ENCODE measurements at places on chromosomes 7 and 10.

DNA sequence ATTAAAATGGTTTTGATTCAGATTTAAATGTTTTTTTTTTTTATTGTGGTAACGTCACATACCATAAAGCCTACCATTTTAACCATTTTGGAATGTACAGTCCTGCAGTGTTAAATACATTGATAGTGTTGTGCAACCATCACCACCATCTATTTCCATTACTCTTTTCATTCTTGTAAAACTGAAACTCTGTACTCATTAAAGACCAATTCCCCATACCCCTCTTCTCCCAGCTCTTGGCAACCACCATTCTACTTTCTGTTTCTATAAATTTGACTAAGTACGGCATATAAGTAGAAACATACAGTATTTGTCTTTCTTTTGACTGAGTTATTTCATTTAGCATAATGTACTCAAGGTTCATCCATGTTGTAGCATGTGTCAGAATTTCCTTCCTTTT, 96.2 kb downstream of the EXOC4 start:
- no peak for DNase-seq

GRCh38 chr10:119225083-119225658, 17.8 kb downstream of the GRK5 start:
- no peak for DNase-seq

- DNase-seq: no peak
These were observed 107.0 kb downstream of the ELFN1 start for GRCh38 chr7:1777122-1777521.

GRCh38 chr7:99559175-99559915, 903 bp downstream of the ZNF655 start:
- no peak for DNase-seq

DNA sequence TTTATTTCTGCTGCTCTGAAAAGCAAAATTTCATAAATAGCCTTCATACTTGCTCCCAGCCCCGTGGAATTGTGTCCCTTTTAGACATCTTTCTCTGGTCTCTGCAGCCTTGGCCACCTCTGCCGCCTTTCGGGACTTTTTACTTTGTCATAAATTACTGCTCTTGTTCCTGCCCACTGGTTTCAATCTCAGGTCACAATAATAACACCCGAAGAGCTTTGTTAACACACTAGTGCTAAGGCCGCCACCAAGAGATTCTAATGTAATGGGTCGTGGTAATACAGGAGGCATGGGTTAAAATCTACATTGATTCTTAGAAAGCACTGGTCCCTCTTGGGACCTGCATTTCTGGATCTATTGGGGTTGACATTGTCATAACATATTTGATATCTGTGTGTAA, 276.0 kb upstream of the VWC2 start:
- DNase-seq: no peak

GRCh38 chr10:116752969-116753665, 10.8 kb upstream of the HSPA12A start:
- no peak for DNase-seq

- no peak for DNase-seq
These were observed 8.5 kb upstream of the CDH23 start for GRCh38 chr10:71388171-71388570.

GRCh38 chr10:99777918-99778714, 4.3 kb upstream of the ABCC2 start:
- DNase-seq: no peak

GRCh38 chr10:843703-844102, 87.8 kb downstream of the LARP4B start:
- no peak for DNase-seq

GRCh38 chr7:70040051-70040450, 441.8 kb downstream of the AUTS2 start:
- DNase-seq: no peak

GRCh38 chr10:81007872-81008271, 470.2 kb downstream of the SH2D4B start:
- DNase-seq: no peak

DNA sequence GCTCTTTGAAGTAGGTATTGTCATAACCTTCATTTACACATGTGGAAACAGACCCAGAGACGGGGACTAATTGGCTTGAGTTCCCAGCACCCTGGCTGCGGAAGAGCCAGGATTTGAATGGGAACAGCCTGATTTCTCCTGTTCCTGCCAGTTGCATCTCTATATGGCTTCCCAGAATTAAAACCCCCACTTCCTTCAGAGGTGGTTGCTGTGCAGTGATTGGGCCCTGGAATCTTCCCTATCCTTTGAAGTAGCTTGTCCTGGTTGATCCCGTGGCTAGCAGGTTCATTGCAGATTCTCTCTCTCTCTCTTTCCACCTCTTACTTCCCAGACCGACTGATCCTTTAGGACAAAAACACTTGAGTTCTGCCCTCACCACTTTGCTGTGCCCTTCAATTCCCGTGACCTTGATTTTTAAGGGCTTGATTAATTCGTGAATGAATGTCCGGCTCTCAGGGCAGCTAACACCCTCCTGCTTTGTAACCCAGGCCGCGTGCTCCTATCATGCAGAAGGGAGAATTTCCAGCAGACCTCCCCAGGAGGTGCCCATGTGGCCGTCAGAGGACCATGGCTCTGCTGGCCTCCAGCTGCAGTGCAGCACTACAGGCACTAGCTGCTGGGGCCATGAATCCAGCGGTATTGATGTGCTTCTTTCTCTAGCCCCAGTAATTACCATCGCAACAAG, 120.6 kb upstream of the AGK start:
- DNase-seq: no peak

DNA sequence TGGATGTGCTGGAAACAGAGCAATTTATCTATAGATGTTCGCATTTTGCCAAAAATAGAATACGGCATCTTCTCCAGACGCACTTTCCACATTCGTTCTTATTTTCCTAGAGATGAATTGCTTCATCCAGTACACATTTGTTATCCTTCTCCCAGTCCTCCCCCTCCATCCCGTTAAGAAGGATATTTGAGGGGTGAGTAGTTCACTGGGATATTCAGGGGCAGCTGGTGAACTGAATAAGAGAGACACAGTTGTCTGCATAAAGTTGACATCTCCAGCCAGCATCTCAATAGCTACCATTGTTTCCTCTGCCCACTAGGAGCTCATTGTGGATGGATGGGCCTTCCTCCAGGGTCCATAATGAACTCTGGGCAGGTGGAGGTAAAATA, 456.8 kb upstream of the NRP1 start:
- DNase-seq: no peak

- no peak for DNase-seq
These were observed 166.7 kb upstream of the SH2B2 start for GRCh38 chr7:102119925-102120324.

- no peak for DNase-seq
These were observed 138.1 kb downstream of the MACC1 start for GRCh38 chr7:20079080-20079479.

DNA sequence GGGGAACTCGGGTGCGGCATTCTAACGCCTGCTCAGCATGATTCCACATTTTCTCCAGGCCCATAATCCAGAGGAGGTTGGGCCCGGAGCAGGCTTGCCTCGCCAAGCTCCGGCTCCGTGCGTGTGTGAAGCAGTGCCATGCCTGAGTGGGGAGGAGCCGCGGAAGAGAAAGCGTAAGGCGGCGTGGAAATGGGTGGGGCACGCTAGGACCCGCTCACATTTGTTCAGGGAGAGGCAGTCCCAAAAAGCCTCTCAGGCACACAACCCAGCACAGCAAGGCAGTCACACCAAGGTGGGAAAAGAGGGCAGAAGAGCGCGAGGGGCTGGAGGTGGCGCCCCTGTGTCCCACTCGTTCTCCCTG, 695 bp upstream of the VDAC2 start:
- peak; percentile 58 for DNase-seq

DNA sequence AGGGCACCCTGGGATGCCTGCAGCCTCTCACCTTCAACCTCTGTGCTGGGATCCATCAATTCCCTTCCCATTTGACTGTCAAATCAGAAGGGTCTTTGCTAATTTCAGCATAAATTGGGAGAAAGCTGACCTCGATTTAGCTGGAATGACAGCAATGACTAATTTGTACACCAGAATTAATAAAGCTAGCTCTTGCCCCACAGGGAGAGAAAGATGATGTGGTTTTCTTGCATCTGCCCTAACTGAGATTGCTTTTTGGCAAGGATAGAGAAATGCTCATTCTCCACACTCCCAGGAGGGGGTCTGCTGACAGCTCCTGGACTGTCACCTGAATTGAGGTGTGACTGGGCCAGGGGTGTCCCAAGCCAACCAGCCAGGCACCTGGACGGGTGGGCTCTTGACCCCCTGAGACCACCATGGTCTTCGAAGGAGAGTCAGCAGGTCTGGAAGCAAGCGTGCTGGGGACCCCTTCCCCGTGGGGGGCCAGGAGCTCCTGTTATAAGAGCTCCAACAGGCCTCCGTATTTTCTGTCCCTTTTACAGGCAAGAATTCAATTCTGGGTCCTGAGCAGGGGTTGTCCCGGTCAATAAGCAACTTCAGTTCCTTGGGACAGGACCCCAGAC, 42.1 kb downstream of the RBM17 start:
- DNase-seq: no peak

DNA sequence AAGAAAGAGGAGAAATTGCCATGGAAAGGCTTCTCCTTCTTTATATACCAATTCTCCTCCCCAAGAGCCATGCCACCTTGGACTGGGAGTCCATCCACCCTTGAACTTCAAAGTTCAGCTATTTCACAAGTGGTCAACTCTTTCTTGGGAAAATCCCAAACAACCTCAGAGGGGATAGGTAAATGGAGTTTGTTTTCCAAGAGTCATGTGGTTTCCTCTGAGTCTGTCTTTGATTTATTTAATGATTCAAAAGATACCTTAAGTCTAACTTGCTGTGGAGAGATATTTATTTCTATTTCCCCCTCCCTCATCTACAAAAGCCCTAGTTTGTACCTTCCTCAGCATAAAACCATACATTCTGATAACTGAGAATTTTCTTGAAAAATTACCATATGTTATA, 758.6 kb upstream of the IGFBP3 start:
- no peak for DNase-seq

DNA sequence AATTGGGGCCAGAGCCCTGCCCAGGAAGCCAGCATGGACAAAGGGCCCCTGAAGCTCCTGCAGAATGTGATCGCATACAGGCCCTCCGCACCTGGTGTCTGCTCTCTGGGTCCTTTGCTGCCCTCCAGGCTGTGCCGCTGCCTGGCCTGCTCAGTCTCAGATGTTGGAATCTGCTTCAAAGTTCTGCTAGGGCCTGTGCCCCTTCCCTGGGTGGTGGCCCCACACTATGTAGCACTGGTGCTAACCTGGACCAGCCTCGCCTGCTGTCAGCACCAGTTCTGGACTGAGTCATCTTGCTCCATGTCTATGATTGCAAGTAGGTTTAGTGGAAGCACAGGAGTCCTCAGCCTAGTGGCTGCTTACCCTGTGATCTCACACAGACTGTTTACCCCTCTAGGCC, 6.3 kb downstream of the MAT1A start:
- DNase-seq: no peak

DNA sequence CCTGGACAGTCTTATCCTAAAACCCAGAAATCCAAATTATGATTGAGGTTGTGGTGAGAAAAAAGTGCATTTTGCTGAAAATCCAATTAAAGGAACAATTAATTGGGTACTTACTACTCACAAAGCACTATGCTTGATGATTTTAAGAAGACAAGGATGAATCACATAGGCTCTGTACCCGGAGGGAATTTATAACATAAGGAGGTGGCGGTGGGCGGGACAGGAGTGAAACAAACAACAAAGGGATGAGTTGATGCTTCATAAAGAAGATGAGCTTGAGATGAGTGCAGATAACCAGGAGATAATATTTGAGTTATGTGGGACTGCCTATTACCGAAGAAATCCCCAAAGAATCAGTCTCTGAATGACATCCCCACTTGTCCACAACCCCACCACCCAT, 171.1 kb upstream of the FZD8 start:
- DNase-seq: no peak

All from T1000 (cell line).